GM03348 (cell line): ENCODE measurements at places on chromosomes 4 and X.

GRCh38 chr4:45751877-45752530, 371.9 kb downstream of the GABRG1 start:
- DNase-seq = no peak

DNA sequence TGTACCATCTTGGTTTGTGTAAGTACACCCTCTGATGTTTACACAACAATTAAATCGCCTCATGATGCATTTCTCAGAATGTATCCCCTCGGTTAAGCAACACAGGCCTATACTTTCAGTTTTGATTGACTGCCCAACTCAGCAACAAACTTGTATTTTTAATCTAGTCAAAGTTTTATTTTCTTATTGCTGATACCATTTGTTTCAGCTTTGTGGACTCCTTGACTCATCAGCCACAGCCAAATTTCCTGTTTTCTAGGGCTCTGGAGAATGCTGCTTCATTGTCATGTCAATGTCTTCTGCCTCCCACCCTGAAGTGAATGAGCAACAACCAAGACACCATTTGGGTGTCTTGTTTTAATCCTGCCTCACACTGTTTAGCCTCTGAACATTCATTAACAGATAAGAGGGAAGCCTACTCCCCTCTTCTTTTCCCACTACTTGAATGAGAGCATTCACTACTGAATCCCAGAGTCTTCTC, 14.0 kb downstream of the BBS12 start:
- DNase-seq = no peak

DNA sequence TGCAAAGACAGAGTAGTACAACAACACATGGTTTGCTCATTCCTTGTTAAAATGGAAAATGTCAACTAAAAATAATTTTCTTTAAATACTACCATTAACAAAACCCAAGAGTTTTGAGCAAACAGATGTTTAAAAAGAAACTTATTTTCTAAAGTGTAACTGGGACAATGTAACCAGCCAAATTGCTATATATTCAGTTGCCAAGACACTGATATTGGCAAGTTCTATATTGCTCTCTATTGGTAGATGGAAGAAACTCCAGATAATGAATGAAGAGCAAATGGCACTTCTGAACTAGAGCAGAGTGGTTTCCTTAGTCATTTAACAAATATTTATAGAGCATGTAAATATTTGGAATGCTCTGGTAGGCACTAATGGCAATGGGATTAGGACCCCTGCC, 966.2 kb downstream of the RPA4 start:
- DNase-seq = no peak

- DNase-seq = no peak
These were observed 124.4 kb downstream of the RELL1 start for GRCh38 chr4:37561803-37562207.

DNA sequence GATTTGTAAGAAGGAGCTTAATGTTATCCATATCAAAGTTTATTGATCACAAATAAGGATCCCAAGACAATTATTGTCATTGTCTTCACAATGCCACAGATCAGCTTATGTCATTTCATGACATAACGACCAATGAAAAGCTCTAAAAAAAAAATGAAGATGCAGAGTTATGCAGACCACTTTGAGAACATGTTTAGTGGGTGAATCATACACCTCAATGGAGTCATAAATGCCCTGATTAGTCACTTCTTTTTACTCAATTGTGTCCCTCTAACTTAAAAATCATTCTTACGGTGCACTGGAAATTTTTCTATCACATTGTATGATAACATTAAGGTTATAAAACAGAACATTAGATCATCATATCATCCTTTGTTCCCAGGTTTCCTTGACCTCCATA, 87.6 kb upstream of the GABRG1 start:
- no peak for DNase-seq

- peak; percentile 27 for DNase-seq
These were observed 71.1 kb downstream of the CLOCK start for GRCh38 chr4:55475394-55476243.

DNA sequence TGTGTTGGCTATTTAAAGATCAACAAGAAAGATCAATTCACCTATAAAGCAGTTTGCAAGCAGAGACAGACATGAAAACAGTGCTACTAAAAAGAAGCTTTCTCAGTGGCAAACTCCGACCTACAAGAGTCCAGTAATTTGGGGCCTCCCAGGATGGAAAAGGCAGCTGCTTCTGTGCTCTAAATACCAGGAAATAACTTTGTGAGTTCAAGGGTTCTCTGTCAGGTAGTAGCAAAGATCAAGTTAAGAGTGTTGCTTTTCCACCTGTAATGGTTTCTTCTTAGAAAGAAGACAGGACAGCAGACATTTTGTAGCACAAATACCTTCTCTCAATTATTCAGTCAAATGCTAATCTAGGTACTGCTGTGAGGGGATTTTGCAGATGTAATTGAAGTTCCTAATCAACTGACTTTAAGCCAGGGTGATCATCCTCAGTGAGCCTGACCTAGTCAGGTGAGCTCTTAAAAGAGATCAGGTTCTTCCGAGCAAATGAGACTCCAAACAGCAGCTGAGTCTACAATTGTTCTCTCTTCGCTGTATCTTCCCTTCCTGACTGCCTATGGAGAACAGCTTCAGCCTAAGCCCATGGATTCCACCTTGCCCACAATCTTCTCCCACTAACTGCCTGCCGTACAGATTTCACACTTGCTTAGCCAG, 13.5 kb downstream of the ANKRD17 start:
- DNase-seq = no peak

GRCh38 chr4:139469869-139470268, 15.9 kb downstream of the RAB33B start:
- DNase-seq = no peak

DNA sequence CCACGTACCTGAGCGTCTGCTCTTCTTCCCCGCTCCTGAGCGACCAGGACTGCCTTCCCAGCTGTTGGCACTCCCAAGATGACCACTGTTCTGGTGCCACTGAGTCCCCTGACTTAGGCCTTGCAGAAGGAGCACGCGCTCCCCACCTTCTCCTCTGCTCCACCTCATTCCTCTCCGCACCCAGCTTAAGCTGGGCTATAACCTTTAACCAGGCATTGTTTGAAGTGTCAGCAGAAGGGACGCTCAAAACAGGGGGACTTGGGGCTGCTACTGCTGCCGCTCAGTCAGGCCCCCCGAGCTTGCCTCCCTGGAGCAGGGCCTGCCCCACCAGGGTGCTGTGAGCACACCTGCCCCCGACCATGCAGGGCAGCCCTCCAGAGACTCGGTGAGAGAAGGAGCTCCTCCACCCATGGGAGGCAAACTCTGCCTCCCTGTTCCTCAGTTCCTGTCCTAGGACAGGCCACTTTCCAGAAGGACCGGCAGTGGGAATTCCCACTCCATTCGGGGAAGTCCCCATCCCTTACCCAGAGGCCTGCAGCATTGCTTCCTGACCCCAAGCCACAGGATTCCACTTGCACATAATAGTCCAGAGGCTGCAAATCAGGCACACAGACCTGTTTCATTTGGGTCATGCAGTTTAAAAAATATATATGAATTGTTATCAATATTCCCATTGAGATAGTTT, 99.7 kb upstream of the ENPP6 start:
- DNase-seq = no peak

- no peak for DNase-seq
These were observed 64.5 kb downstream of the DRD5 start for GRCh38 chr4:9845791-9846493.

DNA sequence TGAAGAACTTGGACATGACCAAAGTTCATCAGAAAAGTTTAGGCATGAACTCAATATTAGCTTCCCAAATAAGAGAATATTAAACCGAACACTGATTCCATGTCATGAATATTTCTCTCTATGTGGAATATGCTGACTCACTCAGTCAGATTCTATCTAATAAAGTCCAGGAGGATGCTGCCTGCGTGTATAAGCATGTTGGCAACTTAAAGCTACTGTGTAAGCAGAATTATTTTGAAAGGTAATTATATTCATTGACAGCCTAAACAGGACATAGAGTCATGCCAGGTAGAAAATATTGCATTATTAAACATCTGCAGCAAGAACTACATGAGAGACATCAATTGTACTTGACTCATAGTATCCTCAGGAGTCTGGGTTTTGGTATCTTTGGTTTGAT, 367.9 kb upstream of the SPOCK3 start:
- DNase-seq = no peak

GRCh38 chrX:40021647-40022046, 76.1 kb downstream of the BCOR start:
- DNase-seq = no peak

GRCh38 chrX:42930951-42931350, 153.0 kb upstream of the PPP1R2C start:
- DNase-seq = no peak

DNA sequence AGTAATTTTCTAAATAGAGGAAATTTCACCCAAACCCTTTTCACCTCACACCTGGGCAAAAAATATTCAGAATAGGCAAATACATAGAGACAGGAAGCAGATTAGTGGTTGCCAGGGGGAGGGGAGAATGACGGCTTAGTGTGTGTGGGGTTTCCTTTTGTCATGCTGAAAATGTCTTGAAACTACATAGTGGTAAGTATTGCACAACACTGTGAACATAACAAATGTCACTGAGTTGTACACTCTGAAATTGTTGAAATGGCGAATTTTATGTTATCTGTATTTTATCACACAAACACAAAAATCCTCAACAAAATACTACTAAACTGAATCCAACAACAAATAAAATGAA, 60.7 kb upstream of the PLAC1 start:
- DNase-seq = no peak

- DNase-seq = no peak
These were observed 66.7 kb downstream of the DGKK start for GRCh38 chrX:50403903-50404302.

GRCh38 chr4:85869181-85869580, 394.2 kb downstream of the ARHGAP24 start:
- no peak for DNase-seq

DNA sequence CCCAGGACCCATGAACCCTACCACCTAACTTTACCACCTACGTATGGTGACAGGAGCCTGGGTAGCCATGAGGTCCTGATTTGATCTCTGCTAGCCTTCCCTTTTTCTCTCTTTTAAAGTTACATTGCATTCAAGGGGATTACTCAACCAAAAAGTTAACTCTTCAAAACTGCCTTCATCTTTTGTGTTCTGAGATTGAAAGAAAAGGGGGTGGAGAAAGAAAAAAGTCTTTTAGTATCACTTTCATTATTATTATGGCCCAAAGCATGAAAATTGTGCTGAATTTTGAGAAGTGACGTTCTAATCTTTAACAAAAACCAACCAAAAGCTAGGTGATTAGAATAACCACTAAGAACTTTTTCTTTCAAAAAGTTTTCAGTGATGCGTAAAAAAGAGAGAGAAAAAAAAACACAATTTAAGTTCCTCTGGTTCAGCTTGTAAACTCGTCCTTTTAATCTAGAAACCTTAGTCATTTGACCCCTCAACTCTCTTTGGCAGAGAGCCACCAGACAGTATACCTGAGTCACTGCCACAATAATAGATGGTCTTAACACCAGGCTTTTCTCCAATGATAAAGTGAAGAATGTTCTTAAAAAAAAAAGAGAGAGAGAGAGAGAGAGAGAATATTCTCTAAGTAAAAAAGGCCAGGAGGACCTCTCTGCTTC, 347.4 kb upstream of the FGF13 start:
- DNase-seq = no peak

DNA sequence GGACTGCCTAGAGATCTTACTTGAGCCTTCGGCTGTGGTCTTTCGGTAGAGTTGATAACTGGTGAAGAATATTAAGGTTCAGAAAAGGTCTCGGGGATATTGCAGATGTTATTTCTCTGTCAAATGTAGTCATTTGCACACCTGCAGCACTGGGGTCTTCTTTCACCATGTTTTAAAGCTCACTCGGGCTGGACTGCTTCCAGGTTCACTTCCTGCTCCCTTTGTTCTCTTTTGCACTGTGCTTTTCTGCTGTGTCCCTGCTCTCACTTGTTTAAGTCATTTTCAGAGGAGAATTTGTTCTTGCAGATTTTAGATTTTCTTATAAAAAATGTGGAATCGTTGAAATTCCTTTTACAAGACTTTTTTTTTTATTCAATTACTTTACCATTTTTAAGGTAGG, 68.5 kb downstream of the BMPR1B start:
- DNase-seq = no peak

DNA sequence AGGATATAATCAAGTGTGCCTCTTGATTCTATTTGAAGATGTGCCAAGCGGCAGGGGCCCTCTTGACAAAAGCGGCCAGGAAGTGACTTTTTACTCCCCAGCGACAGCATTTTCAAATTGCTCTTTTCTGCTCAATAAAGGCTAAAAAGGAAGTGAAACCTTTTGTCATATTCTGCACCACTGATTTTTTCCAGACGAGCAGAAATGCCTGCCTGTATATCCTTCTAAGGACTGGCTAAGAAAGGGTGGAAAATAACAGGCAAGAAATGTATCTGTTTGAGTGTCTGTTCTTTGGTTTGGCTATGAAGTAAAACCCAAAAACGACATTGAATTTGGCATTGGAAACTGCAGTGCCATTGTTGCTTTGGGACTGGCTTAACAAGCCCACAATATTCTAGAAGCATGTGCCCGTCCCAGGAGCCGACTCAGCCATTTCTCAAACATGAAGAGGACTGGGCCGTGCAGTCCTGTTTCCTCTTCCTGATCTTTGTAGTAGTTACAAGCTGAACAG, 25.4 kb downstream of the TMSB4X start:
- no peak for DNase-seq
